ENCODE measurements at places on chromosomes 12 and 14. TPM values are rescaled to one million over a fixed set of nuclear protein-coding genes. Genes with fewer than 3 reads are reported as not detected.

DNA sequence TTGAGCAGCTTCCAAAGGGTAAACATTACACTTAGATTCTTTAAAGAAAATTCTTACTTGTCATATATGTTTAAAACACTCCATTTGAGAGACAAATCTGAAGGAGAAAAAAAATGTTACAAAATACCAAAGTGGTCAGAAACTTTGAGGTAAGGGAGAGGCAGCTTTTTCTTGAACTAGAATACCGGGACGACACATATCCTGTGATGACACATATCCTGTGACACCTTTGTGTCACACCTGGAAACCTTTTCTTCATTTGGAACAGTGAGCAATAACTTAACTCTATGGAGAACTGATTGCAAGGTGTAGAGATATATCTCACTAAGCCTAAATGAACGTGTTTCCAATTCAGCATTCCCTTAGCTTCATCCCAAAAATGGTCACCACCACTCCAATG, 4.6 kb upstream of the GRIN2B start:
- no peak overlapping the region for H3K4me3 ChIP-seq
- no peaks in the 10 kb centered on the region for H3K36me3 ChIP-seq
- no peaks in the 10 kb centered on the region for H3K4me1 ChIP-seq
- H3K27me3 ChIP-seq, result peaks cover 17% of the 10 kb centered on the region
- DNase-seq, result no peak

DNA sequence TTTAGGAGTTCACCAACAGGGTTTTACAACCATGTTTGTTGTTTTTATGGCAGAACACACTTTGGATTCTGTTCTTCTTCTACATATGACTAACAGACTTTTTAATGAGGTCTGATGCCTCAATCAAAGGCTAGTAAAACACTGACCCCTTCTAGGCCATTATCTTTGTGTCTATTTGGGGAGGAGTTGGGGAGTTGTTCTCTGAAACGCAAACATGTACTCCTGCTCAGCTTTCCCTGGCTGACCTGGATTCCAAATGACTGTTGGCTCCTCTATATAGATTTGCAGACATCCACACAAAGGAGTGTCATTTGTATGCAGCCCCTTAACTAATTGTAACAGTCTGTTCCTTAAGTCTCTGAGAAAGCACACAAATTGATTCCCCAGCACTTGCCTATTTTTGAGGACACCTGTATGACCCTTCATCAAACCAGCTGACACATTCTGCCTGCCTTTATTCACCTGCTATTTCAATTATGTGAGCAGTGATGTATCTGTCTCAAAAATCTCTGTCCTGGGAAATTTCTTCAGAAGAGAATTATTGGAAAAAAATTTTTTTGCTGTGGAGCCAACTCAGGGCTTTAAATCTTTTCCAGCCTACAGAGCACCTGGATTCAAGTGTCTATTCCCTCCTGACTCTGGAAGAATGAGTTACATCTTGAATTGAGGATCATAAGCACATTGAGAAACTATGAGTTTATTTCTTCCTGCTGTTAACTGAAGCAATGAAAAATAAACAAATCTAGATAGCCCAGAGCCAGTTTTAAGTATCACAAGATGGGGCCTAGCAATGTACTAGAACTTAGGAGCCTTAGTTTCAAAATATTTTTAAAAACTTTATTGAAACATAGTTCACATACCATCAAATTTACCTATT, 417.2 kb downstream of the RAD51B start:
- H3K4me3 ChIP-seq, result no peak overlapping the region
- H3K27ac ChIP-seq, result no peak overlapping the region
- H3K4me1 ChIP-seq, result peaks cover 21% of the 10 kb centered on the region
- no peaks in the 10 kb centered on the region for H3K36me3 ChIP-seq
- no peak for DNase-seq

GRCh38 chr12:91637789-91638624, 455.4 kb upstream of the DCN start:
- no peaks in the 10 kb centered on the region for H3K4me1 ChIP-seq
- no peak overlapping the region for H3K27ac ChIP-seq
- H3K36me3 ChIP-seq, result no peaks in the 10 kb centered on the region
- no peaks in the 10 kb centered on the region for H3K27me3 ChIP-seq

The SAMD15 gene
- 3.1 TPM for total RNA-seq

The TOMM20L gene
- not detected for total RNA-seq

- no peak overlapping the region for H3K27ac ChIP-seq
- no peak overlapping the region for H3K4me3 ChIP-seq
- H3K36me3 ChIP-seq, result no peaks in the 10 kb centered on the region
- H3K27me3 ChIP-seq, result no peaks in the 10 kb centered on the region
- no peaks in the 10 kb centered on the region for H3K4me1 ChIP-seq
Observed at GRCh38 chr12:34405286-34406227, 383.3 kb downstream of the ALG10 start.

GRCh38 chr12:90091809-90092208, 383.2 kb upstream of the ATP2B1 start:
- H3K4me3 ChIP-seq, result no peak overlapping the region
- no peaks in the 10 kb centered on the region for H3K27me3 ChIP-seq
- H3K36me3 ChIP-seq, result no peaks in the 10 kb centered on the region

DNA sequence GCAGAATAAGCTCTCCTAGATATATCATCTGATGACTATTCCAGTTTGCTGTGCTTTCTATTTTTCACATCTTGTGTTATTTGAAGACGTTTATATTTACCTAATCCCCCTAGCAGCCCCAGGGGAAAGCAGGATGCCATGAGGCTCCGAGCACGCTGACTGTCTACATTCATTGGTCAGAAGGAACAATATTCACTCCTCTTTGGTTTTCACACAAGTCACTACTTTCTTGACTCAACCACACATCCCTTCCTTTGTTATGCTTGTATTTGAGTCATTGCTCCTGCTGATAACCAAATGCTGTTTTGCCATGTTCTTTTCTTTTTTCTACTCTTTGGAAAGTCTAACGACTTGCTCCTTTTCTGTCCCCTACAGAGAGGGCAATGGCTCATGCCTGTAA, 86.5 kb upstream of the SLC38A2 start:
- H3K27me3 ChIP-seq, result no peaks in the 10 kb centered on the region
- H3K36me3 ChIP-seq, result no peaks in the 10 kb centered on the region
- no peaks in the 10 kb centered on the region for H3K4me1 ChIP-seq
- no peak overlapping the region for H3K27ac ChIP-seq
- no peak overlapping the region for H3K4me3 ChIP-seq

GRCh38 chr12:2691345-2692071, 103.3 kb upstream of the FKBP4 start:
- H3K36me3 ChIP-seq, result peaks cover 16% of the 10 kb centered on the region
- no peak for DNase-seq
- H3K4me3 ChIP-seq, result peak overlapping the region; percentile 10
- no peak overlapping the region for H3K27ac ChIP-seq
- peaks cover 12% of the 10 kb centered on the region for H3K4me1 ChIP-seq

DNA sequence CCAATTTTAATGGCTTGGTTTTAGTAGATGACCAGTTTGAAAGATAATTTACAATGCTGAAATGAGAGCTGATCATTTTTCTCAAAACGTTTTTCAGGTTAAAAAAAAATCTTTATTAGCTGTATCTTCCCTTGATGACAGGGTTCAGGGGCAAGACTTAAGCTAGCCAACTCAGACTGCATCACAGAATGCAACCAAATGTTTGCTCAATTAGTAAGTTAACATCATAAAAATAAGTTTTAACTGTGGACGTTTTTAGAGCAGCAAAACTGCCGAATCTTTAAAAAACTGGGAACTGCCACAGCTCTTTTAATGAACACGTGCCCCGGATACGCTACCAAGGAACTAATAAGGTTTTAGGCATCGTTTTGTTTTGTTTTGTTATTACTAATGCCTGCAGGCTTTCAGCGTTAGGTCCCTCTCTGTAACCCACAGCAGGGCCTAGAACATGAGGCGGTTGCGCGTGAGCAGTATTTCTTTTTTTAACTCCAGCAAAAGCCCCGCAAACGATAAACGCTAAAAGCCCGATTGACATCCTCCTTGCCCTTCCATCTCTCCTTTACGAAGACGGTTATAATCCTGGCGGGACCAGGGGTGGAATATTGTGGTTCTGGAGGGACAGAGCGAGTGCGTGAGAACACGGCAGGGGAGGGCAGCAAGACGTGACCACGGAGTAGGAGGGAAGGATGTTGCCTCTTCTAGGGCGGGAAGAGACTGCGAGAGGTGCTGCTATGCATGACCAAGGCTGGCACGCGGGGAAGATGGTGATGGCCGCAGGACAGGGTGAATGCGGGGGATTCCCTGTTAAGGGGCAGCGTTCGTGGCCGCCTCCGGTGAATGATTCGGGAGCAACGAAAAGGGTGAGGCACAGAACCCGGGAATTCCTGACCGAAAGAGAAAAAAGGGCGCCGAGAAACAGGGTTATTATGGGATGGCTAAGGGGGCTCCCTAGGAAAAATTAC, 652 bp downstream of the SUPT16H start:
- no peaks in the 10 kb centered on the region for H3K27me3 ChIP-seq
- peaks cover 19% of the 10 kb centered on the region for H3K4me1 ChIP-seq
- H3K36me3 ChIP-seq, result no peaks in the 10 kb centered on the region
- peak overlapping the region; percentile 62 for H3K4me3 ChIP-seq
- peak; percentile 22 for DNase-seq
- peak overlapping the region; percentile 86 for H3K27ac ChIP-seq

GRCh38 chr14:99601361-99601831, 2.6 kb downstream of the CCDC85C start:
- no peak for DNase-seq
- H3K27me3 ChIP-seq, result no peaks in the 10 kb centered on the region
- H3K4me3 ChIP-seq, result no peak overlapping the region
- peaks cover 40% of the 10 kb centered on the region for H3K4me1 ChIP-seq

DNA sequence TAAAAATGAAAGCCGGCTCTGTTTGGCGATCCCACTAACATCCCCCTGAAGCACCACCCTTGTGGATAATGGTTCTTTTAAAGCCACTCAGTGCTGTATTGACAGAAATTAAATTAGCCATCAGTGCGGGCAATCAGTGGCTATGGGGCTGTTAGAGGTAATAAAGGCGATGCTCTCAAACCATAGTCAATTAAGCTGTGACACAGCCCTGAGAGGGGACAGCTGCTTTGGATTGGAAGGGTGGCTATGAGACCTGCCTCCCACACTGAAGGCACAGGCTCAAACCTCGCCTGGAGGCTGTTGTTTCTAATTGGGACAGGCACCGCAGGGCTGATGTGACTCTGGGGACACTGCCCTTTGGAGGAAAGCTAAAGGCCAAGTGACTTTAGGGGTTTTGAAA, 562.2 kb downstream of the VRK1 start:
- no peaks in the 10 kb centered on the region for H3K4me1 ChIP-seq
- H3K27me3 ChIP-seq, result no peaks in the 10 kb centered on the region
- no peaks in the 10 kb centered on the region for H3K36me3 ChIP-seq

The HOTAIR gene
- total RNA-seq, result 0.20 TPM

The CPNE6 gene
- not detected for total RNA-seq

- H3K36me3 ChIP-seq, result no peaks in the 10 kb centered on the region
- no peaks in the 10 kb centered on the region for H3K4me1 ChIP-seq
- no peak overlapping the region for H3K27ac ChIP-seq
- H3K4me3 ChIP-seq, result no peak overlapping the region
Observed at GRCh38 chr12:66055837-66056319, 74.7 kb downstream of the LLPH start.

GRCh38 chr14:54906075-54906474, 3.4 kb upstream of the GCH1 start:
- H3K27me3 ChIP-seq, result no peaks in the 10 kb centered on the region
- no peak for DNase-seq
- no peak overlapping the region for H3K4me3 ChIP-seq
- H3K27ac ChIP-seq, result no peak overlapping the region

- H3K4me1 ChIP-seq, result peaks cover 4% of the 10 kb centered on the region
- H3K27me3 ChIP-seq, result no peaks in the 10 kb centered on the region
- no peak overlapping the region for H3K27ac ChIP-seq
- DNase-seq, result no peak
- no peaks in the 10 kb centered on the region for H3K36me3 ChIP-seq
Observed at GRCh38 chr14:71554323-71554722, 377.9 kb upstream of the RGS6 start.

- no peak overlapping the region for H3K27ac ChIP-seq
- no peaks in the 10 kb centered on the region for H3K27me3 ChIP-seq
- DNase-seq, result no peak
- no peak overlapping the region for H3K4me3 ChIP-seq
Observed at GRCh38 chr14:29030970-29031369, 264.4 kb downstream of the FOXG1 start.

Measured in tibial nerve (tissue), 4 donors.